Amygdala (tissue), 56 donors: ENCODE measurements at places on chromosomes 6 and 20.
A peak's percentile ranks its signal among the peaks of the same experiment; 100 is the strongest.

- DNase-seq: no peak
Measured at GRCh38 chr6:54916858-54917257, 70.3 kb downstream of the FAM83B start.

DNA sequence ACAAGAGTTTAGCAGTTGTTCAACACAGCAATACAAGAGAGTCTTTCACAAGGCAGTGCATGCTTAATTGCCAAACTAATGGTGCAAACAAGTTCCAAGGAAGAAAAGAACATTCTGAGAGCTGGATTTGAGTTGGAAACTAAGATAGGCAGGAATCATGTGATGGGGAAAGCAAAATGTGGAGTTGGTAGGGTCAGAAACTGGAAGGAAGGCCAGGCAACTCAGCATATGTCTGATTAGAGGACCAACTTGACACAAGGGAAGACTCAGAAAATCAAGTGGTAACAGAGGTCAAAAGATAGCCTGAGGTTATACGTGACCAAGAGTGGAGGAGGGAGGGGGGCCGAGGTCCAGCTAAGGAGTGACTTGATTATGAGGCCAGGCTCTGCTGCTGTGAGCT is 117.3 kb downstream of the SMLR1 start:
- no peak for DNase-seq

GRCh38 chr6:34560366-34561226 is 4.5 kb upstream of the SPDEF start:
- DNase-seq: no peak

- no peak for DNase-seq
Measured at GRCh38 chr6:165775721-165776120, 112.7 kb upstream of the PDE10A start.

- DNase-seq: no peak
Measured at GRCh38 chr6:167113935-167114910, 8.7 kb upstream of the CCR6 start.

DNA sequence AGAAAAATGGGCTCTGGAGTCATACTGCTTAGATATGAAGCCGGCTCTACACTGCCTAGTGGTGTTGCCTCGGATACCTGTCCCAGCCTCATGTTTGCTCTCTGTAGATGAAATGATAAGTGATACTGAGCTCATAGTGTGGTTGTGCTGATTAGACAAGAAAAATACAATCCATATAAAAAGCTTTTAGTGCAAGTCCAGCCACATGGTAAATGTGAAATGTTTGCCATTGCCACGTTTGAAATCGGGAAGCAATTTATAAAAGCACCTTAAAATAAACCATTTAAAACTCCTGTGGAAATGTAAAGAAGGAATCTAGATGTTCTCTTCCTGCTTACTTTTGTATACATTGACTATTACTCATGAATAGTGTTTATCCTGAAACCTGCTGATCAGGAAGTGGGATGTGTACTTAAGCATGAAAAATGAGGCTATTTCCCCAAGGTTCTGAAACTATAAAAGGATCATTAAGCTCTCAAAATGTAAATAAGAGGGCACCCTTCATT is 13.1 kb upstream of the PBOV1 start:
- no peak for DNase-seq

- DNase-seq: peak; percentile 19
Measured at GRCh38 chr6:7042056-7042653, 65.6 kb upstream of the RREB1 start.

- no peak for DNase-seq
Measured at GRCh38 chr6:155544677-155545076, 89.0 kb upstream of the NOX3 start.

DNA sequence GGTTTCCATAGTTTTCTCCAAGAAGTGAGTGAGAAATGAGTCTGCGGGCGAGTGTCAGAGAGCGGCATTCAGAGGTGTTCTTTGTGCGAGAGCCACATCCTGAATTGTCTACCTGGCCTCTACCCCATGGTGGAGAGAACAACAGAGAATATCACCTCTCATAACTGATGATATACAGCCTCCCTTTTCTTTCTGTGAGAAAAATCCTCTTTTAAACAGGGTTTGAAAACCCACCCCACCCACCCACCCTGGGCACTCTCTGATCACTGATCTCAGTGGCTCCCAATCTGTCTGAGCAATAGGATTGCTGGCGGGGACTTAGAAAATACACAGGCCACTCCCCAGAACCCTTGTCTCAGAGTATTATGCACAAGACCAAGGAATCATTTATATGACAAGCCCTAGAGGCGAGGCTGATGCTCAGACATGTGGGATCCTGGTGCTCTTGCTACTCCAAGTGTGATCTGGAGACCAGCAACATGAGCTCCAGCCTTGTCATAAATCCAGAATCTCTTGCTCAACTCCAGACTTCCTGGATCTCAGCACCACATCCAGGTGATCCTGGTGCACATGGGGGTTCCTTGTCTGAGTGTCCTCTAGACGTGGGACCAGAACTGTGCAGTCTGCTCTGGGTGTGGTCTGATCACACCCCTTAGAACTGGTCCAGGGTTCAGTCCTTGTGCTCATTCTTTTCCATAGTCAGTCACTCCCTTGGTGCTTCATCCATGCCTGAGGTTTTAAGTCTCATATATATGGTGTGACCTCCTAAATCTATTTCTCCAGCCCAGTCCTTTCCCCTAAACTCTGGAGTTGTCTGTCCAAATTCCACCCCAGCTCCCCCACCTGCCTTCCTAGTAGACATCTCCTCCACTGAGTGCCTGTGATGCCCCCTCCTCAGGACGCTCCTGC is 5.3 kb downstream of the HLA-B start:
- no peak for DNase-seq

GRCh38 chr6:14569394-14569793 is 451.8 kb downstream of the CD83 start:
- DNase-seq: no peak

GRCh38 chr6:101818051-101818450 is 424.5 kb downstream of the GRIK2 start:
- DNase-seq: no peak

GRCh38 chr20:56411759-56412472 is at the start of gene CASS4:
Gene CASS4 (plus strand): TSS chr20:56412260. CDS start chr20:56412459, 199 bp downstream.
- DNase-seq: no peak

DNA sequence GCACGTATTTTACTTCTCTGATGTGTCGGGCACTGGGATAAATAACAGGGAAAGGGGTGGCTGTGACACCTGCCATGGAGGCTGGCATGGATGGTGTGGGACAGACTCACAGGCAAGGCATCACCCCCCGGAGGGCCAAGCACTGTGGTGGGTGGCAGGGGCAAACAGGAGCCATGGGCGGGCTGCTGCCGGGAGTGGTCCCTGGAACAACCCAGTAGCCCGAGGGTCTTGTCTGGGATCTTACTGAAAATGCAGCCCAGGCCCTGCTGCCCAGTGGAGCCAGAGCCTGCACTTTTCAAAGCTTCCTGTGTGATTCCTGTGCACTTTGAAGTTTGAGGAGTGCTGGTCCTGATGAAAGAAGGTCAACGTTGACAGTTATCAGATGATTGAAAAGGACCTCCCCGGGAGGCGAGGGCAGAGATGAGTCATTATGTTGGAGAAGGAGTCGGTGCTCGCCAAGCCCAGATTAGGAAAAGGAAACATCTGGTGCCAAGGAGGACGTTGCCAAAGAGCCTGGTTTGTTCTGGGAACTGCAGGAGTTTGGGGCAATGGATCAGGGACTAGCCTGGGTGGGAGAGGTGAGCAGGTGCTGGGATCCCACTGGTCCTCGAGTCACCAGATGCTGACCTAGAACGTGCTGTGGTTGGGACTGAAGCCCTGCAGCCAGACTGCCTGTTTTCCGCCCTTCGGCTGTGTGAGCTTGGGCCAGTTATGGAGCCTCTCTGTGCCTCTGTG is 130.0 kb upstream of the GGTLC1 start:
- DNase-seq: no peak

- DNase-seq: no peak
Measured at GRCh38 chr6:73041051-73041450, 184.2 kb downstream of the KHDC1L start.

- no peak for DNase-seq
Measured at GRCh38 chr6:76592566-76592965, 520.1 kb upstream of the IMPG1 start.

DNA sequence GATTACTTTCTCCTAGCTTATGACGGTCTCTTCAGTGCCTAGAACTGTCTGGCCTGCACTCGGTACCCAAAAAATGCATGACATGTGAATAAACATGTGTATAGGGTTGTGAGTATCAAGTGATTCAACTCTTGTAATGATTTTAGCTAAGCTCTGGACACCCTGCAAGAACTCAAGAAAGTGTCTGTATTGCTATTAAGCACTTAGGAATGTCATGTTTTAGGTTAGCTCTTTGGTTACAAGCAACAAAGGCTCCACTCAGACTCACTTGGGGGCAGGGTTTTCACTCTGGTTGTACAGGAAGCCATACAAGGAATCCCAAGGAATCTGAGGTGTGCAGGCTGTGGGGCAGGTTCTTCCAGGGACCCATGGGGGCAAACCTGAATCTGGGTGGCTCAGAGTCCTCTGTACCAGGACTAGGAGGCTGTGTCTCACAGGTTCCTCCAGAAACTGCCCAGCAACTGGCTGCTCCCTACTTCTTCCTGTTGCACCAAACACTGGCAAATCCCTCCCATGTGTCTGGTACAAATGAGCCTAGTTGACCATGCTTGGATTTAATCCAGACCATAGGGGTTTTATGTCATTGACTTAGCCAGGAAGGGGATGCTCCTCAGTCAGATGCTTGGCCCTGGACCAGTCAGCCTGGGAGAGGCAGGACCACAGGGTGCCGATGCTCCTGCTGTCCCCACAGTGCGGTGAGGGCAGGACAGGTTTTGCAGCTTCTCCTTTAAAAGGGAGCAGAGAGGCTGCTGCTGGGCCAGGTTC is 77.9 kb upstream of the CDH4 start:
- no peak for DNase-seq

- DNase-seq: no peak
Measured at GRCh38 chr6:16511040-16511660, 250.1 kb downstream of the ATXN1 start.

DNA sequence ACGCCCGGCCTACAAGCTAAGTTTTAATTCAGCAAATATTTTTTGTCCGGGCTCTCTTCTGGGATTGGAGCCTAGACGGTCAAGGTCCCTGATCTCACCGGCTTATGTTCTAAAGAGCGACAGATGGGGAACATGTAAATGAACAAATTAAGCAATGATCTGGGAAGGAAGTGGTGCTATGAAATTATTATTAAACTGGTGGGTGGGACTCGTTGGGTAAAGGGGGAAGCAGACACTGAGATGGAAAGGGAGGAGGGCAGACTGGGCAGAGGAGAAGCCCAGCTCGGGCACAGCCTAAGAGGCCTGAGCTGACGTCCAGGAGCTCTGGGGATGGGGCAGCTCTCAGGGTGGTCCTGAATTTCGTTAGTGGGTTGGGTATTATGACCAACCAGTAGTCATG is 81.8 kb upstream of the AGPAT4 start:
- DNase-seq: no peak

GRCh38 chr6:23244300-23244699 is 674.9 kb downstream of the HDGFL1 start:
- DNase-seq: no peak

- DNase-seq: no peak
Measured at GRCh38 chr20:14979453-14979986, 642.1 kb upstream of the FLRT3 start.

DNA sequence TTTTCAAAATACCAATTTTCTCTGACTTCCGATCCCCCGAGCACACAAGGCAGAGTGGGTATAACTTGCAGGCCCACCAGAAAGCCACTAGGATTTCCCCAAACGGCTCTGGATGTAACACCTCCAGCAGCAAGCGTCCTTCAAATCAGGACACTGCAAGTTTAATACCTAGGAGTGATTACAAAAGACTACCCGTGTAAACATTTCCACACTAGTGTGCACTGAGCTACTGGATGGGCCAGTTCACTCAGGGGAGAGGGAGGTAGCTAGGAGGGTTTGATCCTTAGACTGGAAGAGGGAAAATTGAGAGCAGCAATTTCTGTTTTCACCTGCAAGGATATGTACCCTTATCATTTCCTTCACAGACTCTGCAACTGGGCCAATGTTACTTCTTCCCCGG is 91.8 kb upstream of the AGPAT4 start:
- DNase-seq: no peak

DNA sequence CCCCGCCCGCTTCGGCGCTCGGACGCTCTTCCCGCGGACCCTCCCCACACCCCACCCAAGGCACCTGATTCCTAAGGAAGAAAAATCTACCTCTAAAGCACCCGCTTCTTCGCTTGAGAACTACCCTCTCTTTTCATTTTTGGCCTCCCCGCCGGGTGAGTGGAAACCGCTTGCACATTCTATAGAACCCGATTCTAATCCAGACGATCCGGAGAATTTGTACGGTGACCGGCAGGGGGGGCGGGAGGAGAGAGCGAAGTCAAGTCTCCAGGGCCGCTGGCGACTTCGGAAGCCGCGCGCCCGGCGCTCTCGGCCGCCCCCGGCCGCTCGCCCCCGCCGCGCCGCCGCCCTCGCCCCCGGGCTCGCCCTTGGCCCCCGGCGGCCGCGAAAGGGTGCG is at the start of gene RBM24:
TSS of gene RBM24 (plus strand) at position 262 of the 397 bp plus-strand sequence. CDS start 221 bp downstream, outside the sequence.
- no peak for DNase-seq

GRCh38 chr20:22775671-22776139 is 191.3 kb upstream of the FOXA2 start:
- no peak for DNase-seq

- no peak for DNase-seq
Measured at GRCh38 chr20:39916236-39916765, 772.7 kb downstream of the MAFB start.

DNA sequence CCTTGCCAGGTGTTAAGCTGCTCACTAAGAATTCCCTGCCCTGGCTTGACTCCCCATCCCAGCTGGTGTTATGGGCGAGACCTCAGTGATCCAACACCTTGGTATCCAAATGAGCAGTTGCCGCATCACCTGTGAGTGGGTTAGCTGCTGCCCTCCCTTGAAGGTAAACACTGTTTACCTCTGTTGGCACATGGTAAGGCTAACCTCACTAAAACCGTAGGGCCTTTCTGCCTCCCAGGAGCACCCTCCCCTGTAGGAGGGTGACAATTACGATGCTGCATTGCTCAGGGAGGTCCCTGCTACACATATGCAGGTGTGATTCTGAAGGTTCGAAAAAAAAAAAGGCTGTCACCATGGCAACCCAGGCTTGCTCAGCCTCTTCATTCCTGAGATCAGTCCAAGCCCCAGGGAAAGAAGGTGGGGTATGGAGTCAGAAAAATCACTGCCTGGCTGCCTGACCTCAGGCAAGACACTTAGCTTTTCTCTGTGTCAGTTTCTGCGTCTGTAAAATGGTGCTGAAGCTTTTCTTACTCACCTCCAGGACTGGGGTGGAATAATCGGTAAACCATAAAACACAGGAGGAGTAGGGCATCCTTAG is 19.5 kb downstream of the PNPLA1 start:
- DNase-seq: no peak

DNA sequence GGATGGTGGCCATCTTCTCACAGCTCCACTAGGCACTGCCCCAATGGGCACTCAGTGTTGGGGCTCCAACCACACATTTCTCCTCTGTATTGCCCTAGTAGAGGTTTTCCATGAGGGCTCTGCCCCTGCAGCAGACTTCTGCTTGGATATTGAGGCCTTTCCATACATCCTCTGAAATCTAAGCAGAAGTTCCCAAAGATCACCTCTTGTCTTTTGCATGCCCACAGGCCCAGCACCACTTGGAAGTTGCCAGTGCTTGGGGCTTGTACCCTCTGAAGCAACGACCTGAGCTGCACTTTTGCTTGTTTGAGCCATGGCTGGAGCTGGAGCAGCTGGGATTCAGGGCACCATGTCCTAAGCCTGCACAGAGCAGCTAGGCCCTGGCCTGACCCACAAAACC is 189.1 kb upstream of the EYS start:
- no peak for DNase-seq
